ENCODE measurements at places on chromosomes 3 and 15.

GRCh38 chr3:4036046-4036445 lies 236.8 kb downstream of the LRRN1 start:
- DNase-seq = no peak

GRCh38 chr15:68644083-68644904 lies 65.5 kb downstream of the CORO2B start:
- peak; percentile 84 for DNase-seq

GRCh38 chr3:178170698-178171535 lies 365.3 kb upstream of the KCNMB2 start:
- DNase-seq = peak; percentile 85

DNA sequence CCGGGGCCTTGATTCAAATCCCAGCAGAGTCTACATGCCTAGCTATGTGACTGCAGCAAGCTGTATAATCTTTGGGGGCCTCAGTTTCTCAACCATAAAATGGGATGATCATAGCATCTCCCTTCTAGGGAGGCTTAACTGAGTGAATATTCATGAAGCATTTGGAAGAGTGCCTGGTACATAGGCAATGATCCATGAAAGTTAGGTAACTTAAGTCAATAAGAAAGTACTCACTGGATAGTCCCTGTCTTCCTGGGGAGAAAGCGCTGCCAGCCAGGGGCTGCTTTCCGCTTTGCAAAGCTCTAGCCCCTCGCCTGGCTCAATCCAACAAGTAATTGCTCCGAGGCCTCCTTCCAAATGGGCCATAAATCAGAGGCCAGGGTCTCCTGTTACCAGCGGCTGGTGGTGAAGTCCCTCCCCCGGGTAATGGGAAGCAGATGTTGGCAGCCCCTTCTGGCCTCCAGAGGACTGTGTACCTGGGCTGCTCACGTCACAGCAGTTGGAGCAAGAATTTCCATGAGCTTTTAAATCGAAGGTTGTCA lies 521.9 kb upstream of the PROK2 start:
- DNase-seq = peak; percentile 49

GRCh38 chr3:134651347-134652041 lies 672 bp upstream of the KY start:
- peak; percentile 59 for DNase-seq

- DNase-seq = no peak
These were observed 141.7 kb downstream of the KCNMB2 start for GRCh38 chr3:178677961-178678360.

DNA sequence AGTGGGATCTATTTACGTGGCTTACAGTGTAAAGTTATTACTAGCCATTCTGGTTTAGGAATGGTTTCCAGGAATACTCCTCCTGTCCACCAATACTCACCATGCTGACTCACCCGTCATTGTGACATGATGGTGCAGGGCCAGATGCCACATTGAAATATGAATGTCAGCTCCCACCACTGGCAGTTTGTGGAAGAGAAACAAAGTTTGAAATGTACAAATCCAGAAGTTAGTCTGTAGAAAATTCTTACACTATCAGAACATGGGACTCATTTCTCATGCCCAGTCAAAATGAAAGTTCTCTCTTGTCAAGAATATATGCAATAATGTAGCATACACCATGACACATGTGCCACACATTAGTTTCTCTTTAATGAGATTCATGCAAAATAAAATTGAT lies 14.4 kb upstream of the TSPAN3 start:
- DNase-seq = peak; percentile 81

DNA sequence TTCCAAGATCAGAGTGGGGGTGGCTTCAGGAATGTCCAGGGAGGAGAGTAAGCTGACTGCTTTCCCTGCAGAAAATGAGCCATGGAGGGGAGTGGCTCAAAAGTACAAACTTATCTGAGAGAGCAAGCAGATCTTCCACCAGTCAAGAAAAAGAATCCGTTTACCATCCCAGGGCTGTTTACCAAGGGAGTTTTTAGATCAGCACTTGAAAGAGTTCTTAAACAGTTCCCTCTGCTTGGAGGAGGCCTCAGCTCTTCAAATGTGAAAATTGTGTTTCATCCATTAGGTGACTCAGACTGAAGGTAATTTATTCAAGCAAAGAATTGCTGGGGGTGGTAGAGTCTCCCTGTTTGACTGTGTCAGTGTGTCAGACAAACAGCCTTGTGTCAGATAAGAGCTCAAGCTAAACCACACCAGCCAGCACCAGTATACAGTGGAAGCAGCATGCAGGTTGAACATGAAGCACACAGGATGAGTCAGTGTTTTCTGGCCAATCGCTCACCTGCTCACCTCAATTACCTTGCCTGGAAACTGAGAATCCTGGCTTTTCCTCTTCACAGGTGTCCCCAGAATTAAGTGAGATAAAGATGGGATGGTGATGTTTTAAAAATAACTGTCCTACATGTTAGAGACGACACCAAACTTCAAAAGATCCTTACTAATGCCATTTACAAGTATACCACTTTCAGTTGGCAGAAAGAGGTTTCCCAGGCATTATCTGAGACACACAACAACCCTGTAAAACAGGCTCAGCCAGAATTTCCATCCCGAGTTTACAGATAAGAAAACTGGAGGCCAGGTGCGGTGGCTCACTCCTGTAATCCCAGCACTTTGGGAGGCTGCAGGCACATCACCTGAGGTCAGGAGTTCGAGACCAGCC lies 21.7 kb downstream of the SH3BP5 start:
- peak; percentile 59 for DNase-seq

- no peak for DNase-seq
These were observed 252.0 kb downstream of the CACNA2D3 start for GRCh38 chr3:54374214-54374852.

- DNase-seq = no peak
These were observed 48.8 kb downstream of the BLM start for GRCh38 chr15:90765966-90766365.

GRCh38 chr3:156161172-156161571 lies 40.8 kb downstream of the KCNAB1 start:
- DNase-seq = no peak

DNA sequence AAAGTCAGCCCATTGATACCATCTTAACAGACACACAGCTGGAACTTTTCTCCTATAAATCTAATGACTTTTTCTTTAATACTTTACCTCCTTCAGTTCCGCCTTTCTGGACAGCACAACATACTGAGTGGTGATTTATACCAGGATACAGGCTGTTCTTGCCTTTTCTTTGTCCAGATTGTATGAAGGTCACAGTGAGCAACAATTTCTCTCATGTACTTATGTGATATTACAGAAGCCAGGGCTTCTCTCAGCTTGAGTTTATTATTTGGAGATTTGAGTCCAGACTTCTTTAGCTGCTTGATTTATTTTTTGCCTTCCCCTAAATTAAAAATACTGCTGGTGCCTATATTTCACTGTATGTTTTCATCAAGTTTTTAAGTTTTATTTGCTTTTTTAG lies 976.0 kb downstream of the ROBO2 start:
- DNase-seq = no peak

DNA sequence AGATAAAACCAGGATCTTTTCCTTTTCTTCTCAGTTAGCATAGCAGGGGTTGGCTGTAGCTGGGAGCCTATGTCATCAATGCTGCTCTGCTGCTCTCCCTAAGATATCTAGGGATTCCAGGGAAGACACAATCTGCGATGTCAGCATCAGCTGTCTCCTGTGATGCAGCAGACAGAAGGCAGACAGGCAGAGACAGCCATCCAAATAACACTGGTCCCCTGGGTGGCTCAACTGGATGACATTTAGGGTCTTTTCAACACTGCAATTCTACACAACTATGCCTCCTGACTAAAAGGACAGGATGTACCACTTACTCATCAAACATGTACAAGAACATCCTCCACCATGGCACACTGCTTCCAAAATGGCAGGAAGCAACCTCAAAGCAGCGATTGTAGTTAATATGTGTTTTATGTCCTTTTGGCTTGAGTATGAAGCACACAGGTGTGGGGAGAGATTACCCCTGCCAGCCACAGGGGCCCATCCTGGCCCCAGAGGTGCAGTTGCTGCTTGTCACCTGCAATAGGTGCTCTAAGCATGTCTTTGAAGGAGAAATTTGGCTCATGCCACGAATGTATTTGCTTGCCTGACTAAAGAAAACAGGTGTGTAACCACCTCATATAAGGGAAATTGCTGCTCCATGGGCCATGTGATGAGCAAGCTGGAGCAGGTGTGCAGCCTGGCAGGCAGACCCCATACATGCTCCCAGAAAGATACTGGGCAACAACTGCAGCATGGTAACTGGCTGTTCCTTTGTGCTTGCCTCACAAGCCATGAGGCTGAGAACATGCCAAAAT lies 357.8 kb downstream of the VPS13C start:
- DNase-seq = no peak

DNA sequence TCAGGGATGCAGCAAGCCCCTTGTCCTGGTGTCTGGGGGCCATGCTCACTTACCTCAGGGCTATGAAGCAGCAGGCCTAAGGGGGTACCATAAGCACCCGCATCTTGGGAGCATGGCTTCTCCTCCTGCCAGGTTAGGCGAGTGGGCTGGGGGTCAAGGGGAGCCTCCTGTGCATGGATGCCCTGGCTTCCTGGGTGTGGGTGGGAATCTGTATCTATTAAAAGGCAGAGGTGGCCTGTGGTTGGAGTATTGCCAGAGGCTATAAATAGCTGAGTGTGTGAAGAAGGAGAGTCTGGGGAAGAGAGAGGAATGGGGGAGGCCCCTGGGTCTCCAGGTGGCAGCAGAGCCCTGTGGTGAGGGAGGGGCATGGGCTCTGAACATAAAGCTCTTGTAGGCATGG lies 19.5 kb downstream of the ACVR2B start:
- no peak for DNase-seq

DNA sequence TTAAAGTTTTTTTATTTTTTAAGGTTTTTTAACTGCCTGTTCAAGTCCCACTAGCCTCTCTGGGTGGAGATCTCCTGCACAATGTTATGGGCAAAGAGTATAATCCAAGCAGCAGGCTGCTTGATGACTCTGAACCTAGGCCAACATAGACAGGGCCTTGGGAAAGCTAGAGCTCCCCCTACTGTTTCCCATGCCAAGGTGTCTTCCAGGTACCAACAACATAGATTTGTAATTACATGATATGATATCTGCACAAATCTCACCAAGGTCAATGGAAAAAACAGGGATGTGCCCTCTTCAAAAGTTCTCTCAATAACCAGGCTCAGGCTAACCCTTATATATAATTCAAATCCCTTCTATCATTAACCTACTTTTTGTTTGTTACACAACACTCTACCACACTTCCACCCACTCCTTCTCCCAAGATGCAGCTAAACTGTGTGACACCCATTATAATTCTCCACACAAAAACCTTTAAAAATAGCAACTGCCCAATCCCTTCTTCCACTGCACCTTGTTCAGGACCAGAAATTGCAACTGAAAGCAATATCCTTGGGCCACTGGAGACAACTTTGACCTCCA lies 43.8 kb downstream of the RBM15B start:
- DNase-seq = peak; percentile 45

DNA sequence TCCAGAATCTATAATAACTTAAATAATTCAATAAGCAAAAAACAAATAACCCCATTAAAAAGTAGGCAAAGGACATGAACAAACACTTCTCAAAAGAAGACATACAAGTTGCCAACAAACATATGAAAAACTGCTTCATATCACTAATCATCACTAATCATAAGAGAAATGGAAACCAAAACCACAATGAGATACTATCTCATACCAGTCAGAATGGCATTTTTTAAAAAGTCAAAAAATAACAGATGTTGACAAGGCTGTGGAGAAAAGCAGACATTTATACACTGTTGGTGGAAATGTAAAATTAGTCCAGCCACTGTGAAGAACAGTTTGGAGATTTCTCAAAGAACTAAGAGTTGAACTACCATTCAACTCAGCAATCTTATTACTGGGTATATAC lies 19.5 kb upstream of the ZMAT3 start:
- DNase-seq = no peak

GRCh38 chr3:71503525-71504249 lies 79.8 kb downstream of the FOXP1 start:
- DNase-seq = peak; percentile 85

- no peak for DNase-seq
These were observed 23.1 kb upstream of the TRIM71 start for GRCh38 chr3:32794487-32795308.

GRCh38 chr15:60831540-60831939 lies 352.6 kb upstream of the ICE2 start:
- DNase-seq = peak; percentile 29

DNA sequence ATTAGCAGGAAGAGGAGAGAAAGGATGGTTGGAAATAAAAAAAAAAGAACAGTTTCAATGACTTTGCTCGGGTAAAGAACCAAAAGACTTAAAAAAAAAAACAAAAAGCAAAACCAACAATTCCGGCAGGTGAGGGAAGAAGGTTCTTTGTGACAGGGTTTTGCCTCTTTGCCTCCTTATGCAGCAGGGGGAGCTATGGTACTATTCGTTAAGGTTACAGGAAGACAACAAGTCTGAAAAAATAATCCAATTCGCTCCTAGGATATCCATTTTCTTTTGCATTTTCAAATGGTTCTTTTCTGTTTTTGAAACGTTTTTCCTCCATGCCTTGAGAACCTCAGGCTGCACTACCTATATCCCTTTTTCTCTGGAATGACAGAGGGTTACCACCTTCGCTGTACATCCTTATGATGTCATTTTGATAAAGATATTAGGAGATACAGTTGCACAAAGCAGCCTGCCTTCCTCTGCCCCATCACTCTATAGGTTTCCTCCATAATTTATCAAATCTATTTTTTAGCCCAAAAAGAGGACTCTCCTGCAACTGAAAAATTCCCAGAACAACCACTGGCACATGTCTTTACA lies 55.0 kb downstream of the CFAP20DC start:
- DNase-seq = peak; percentile 67

DNA sequence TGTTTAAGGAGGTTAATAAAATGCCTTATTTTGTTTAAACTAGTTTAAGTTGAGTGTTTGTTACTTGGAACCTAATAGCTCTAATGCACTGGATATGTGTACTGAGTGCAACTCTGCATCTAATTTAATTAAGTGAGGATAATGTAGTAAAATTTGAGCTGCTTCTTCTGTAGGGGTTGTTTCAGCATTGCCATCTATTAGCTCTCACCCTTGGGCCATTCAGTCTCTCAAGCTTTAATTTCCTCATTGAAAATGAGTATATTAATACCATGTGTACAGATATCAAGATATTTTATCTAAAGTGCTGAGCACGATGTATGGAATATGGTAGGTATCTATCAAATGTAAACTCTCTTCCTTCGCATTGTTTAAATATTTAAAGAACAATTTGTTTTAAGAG lies 375.7 kb upstream of the LRRC3B start:
- no peak for DNase-seq

GRCh38 chr3:10594915-10595314 lies 89.5 kb upstream of the ATP2B2 start:
- peak; percentile 37 for DNase-seq

GRCh38 chr3:160830796-160831195 lies 74.8 kb downstream of the PPM1L start:
- no peak for DNase-seq

All from AG10803 (cell line).